ENCODE measurements at places on chromosomes 16 and 17.

- H3K4me3 ChIP-seq: no peak overlapping the region
- no peak overlapping the region for H3K27ac ChIP-seq
- H3K27me3 ChIP-seq: no peaks in the 10 kb centered on the region
- no peaks in the 10 kb centered on the region for H3K36me3 ChIP-seq
Observed at GRCh38 chr16:27177031-27177774, 26.1 kb upstream of the KDM8 start.

DNA sequence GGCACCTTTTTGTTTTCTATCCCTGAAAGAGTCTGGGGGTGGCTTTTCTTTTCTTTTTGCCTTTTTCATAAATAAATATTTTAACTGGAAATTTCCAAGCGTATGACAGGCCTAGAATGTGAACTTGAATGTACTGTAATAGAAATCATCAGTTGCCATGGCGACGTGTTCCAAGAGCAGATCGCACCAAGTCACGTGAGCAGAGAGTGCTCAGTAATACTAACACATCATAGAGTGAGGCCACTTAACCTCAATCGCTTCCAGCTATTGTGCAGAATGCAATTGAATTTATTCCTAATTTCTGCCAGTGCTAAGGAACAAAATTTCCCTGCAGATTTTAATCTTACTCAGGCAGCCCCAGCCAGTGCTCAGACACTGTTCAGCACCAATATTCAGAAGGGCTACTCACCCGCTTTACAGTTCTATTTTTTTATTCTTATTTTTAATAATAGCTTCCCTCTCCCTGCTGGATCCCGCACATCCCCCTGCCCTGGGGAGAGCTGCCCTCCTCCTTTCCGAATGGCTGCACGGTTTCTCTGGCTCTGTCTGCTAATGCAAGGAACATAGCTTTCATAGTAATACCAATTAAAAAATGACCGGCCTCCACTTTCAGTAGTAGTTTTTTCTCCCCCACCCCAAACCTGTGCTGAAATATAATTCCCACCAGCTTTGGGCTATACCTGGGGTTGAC, 26.2 kb upstream of the PMFBP1 start:
- H3K36me3 ChIP-seq: no peaks in the 10 kb centered on the region
- H3K27me3 ChIP-seq: no peaks in the 10 kb centered on the region
- no peak overlapping the region for H3K27ac ChIP-seq

DNA sequence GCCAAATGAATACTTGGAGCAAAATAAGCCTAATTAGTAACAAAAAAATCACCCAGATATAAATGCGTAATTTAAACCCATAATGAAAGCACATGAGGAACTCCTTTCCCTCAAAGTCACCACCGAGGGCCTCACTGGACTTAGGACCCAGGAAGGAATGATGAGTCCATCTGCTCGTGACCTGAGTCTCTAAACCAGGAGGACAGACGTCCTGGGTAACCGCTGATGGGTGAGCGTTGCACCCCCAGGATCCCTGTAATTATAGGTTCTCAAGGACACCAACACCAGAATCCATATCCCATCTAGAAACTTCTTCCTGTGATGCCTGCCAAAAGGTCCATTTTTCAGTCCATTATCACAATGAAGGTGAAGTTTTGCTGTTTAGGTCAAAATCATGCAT, 121.4 kb downstream of the ZNF778 start:
- H3K27me3 ChIP-seq: no peaks in the 10 kb centered on the region
- H3K4me1 ChIP-seq: peaks cover 2% of the 10 kb centered on the region
- H3K36me3 ChIP-seq: peaks cover 3% of the 10 kb centered on the region
- DNase-seq: no peak
- H3K27ac ChIP-seq: no peak overlapping the region

DNA sequence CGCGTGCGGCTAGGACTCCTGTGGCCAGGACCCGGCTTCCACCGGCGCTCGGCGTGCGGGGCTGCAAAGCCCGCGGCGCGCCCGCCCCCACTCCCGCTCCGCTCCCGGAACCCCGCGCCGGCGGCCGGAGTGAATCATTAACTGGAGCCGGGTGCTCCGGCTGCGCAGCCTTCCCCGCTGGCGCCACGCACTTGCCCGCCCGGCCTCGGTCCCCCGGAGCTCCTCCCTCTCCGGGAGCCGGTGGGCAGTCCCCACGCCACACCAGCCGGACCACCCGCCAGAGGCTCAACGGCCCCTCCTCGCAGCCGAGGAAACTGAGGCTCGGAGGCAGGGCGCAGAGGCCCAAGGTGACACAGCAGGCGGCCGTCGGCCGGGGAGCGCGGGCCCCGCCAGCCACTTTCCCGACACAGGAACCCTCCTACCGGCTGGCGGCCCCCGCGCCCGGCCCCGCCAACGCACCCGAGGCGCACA, 580 bp downstream of the BCAR1 start:
- H3K4me3 ChIP-seq: peak overlapping the region; percentile 86
- peaks cover 36% of the 10 kb centered on the region for H3K4me1 ChIP-seq
- no peak for DNase-seq

- H3K27ac ChIP-seq: no peak overlapping the region
- H3K4me3 ChIP-seq: no peak overlapping the region
- H3K27me3 ChIP-seq: no peaks in the 10 kb centered on the region
Observed at GRCh38 chr16:88681709-88682451, 4.4 kb downstream of the SNAI3 start.

Data from iPS DF 6.9 (cell line).